Stimulated activated CD4-positive, alpha-beta T cell treated with anti-CD3 and anti-CD28 coated beads, Interleukin-1b, Interleukin-23, amount 100 ng/mL, for 1 hour (primary cell): ENCODE measurements at places on chromosomes 2 and 18.

DNA sequence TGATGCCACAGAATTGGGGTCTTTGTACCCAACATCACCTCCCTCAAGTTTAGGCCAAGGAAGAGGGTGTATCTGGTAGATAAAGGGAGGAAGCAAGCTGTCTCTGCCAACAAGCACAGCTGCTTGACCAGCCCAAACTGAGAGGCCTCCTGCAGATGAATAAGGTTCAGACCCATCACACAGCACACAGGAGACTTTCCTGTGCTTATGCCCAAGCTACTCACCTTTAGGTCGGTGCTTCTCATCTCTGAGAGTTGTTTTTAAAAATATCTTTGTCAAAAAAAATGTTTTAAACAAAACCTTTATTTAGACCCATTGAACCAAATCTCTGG lies 24.7 kb upstream of the SP3 start:
- DNase-seq, result no peak

DNA sequence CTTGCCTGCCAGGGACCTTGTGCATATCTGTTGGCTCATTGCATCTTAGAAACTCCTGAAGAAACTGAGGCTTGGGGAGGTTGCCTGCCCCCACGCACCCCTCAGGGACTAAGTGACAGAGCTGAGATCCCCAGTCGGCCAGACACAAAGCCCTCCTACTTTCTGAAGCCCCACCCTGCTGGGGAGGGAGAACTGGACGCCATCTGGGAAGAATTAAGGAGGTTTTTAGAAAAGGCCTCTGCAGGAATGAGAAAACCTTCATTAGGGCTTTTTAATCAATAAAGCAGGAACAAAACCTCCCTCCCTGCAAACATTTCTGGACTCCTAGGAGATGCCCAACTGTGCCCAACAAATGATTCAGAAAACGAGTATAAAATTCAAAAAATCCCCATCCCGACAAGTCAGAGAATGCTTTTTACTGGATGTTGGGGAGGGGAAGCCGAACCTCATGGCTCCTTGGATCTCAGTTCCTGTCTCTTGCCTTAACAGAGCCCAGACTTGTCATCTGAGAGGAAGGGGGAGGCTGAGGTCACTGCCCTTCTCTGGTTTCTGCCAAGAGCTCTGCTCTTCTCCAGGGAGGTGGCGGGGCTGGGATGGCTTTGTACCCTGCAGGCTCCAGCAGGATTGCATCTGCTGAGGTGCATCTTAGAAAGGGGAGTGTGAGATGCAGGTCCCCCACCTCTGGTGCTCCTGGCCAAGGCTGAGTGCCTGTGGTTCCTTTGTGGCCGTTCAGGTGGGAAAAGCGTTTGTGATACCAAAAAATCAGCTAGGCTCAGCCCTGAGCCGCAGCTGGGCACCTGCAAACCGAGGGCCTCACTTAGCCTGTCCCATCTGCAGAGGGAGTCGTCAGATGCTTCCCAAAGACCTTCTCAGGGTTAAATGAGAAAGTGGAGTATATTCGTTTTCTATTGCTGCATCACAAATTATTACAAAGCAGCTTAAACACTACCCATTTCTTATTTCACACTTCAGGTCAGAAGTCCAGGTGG lies 142.4 kb downstream of the ZFP36L2 start:
- DNase-seq, result no peak

DNA sequence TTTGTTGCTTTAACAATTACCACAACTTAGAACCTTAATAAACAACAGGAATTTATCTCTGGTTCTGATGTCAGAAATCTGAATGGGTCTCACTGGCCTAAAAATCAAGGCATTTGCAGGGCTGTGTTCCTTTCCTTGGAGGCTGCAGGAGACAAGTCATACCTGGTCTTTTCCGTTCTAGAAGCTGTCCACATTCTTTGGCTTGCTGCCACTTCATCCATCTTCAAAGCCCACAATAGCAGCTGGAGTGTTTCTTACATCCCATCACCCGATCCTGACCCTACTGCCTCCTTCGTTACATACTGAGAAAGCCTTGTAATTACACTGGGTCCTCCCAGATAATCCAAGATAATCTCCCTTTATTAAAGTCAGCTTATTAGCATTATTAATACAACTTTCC lies 18.1 kb downstream of the NETO1 start:
- DNase-seq, result no peak

DNA sequence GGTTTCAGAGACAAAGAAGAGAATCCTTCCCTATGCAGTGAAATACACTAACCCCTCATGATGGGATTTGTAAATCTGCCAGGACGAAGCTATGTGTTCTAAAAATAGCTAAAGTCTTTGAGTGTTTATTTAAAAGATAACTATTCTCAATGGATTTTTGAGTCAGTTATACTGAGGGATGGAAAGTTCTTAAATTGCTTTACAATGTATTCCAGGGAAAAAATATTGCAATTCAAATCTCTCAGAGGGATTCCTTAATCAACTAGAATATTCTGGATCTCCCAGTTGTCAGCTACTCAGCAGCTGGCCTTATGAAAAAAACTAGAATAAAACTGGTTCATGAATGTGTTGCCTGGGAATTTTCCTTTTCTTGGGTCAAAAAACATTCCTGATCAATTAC lies 312.4 kb downstream of the PLCL1 start:
- no peak for DNase-seq

GRCh38 chr2:76867854-76868253 lies 654.3 kb downstream of the LRRTM4 start:
- no peak for DNase-seq

DNA sequence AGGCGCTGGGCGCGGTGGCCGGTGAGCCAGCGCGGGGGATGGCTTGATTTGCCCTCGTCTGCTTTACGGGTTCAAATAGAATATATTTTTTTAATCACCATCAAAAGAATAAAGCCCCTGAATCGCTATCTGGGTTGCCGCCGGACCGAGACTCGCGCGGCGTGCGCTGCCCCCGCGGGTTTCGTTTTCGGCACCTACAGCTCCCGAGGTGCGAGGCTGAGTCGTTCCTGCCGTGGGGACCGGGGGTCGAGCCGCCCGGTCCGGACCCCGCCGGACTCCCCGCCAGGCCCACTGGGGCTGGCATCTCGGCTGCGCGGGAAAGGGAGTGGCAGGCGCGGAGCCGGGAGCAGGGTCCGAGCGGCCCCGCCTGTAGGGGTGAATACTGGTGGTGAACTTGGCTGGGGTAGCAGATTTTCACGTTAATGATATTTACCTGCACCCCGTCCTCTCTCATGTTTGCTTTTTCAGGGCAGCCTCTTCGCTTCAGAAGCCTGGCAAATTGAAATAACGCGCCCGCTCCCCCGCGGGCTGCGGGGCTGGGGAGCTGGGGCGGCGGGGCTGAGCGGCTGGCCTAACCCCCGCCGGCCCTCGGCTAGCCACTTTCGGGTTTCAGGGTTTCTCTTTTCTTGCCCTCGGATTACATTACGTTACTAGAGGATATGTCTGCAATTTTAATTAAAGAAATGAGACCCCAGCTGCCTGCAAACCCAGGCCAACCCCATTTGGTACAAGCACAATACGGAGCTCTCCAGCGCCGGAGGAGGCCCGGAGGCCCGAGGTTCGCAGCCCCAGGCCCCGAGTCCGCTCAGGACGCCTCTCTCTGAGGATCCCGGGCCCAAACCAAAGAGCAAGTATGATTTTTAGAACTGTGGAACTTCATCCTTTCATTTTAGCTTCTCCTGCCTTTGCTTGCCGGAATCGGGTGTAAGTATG lies 1.7 kb upstream of the CELF4 start:
- no peak for DNase-seq

GRCh38 chr18:55000529-55000928 lies 41.3 kb upstream of the CCDC68 start:
- no peak for DNase-seq

DNA sequence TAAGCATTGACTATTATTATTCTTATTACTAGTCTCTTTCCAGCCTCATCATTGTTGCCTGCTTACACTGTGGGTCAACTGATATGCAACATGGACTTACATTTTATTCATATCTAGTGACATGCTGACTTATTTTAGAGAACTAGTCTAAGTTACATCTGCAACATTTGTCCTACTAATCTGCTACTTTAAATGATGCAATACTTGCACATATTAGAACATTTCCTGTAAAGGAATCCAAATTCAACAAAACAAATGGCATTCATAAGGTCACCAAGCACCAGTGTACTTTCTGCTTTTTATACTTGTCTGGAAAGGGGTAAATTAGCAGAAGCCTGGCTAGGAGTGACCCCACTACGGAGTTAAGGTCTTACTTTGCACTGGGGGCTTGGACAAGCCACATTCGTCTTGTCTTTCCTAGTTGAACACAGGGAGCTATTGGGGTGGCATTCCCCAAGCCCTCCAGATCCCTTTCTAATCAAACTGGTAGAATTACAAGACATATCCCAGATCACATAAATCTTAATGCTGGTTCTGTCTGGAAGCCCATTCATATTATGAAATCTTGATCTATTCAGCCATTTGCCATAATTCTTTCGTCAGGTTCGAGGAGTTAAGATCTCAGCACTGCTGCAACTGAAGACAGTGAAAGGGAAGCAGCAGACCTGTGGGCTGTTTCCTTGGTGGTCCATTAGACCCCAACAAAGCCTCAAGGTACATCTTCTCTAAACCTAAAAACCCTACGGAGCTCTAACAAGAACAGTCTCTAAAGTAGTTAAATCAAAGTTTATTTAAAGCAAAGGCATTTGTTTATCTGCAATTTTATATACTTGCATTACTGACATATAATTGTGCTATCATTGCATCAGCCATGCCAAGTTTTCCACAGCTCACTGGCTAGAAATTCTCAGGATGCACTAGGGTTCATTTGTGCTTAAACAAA lies 49.9 kb upstream of the RTN4 start:
- no peak for DNase-seq

- no peak for DNase-seq
These were observed 187.6 kb downstream of the ADCYAP1 start for GRCh38 chr18:1092228-1092627.

- no peak for DNase-seq
These were observed 86.1 kb upstream of the CTAGE1 start for GRCh38 chr18:22503803-22504202.

DNA sequence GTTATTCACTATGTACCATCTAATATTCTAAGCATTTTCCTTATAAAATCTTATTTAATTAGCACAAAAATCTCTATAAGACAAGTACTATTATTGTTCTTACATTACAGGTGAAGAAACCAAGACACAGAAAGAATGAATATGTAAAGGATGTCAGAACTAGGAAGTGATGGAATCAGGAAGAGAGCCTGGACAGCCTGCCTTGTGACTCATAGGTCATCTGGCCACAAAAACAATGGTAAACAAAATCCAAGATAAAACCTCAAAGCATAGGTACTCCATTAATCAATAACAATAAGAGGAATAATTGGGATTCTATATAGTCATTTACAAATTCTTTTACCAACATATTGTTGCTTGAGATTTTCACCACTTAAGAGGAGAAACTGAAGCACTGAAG lies 505.4 kb upstream of the PIK3C3 start:
- no peak for DNase-seq
